A172 (cell line): ENCODE measurements at places on chromosomes 2 and 18. TPM values are rescaled to one million over a fixed set of nuclear protein-coding genes. Genes with fewer than 3 reads are reported as not detected.

DNA sequence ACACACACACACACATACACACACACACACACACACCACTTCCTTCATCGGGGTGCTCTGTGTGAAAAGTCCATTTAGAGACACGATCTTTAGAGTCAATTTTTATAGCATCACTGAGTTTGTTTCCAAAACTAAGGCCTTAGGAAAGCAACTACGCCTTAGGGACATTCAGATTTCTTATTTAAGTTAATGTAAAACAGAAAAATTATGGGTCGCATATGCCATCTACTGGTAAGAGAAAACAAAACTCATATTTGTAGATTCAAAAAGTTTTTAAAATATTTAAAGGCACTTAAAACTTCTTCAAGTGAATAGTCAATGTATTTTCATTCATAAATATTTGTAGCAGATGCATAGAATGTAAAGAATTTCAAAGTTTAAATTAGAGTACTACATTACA lies 166.2 kb downstream of the ATAD2B start:
- DNase-seq = peak; percentile 9

GRCh38 chr2:8514796-8515758 lies 166.8 kb upstream of the ID2 start:
- DNase-seq = no peak

DNA sequence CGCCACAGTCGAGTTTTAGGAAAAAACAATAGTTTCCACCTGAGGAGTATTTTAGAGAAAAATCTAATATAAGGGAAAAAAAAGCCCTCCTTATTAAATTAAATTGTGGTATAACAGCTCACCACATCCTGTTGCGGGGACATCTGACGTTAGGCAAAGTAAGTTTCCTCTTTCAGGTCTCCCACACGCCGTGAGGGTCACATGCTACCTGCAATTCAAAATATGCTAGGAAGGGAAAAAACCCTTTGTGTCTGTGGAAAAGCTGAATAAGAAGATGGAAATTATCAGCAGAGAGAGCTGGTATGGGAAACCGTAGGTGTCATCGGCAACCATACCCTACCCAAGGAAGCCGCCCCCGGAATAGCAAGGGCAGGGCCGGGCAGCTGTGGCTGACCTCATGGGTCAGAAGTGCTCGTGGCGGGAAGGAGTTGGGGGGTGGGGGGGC lies 128.0 kb downstream of the NFATC1 start:
- DNase-seq = peak; percentile 33

- DNase-seq = no peak
These were observed 11.7 kb upstream of the ELAC1 start for GRCh38 chr18:50956116-50956515.

TXNDC2 gene
- total RNA-seq = 0.05 and 0.26 TPM in 2 replicates

GRCh38 chr2:9434489-9434888 lies 11.0 kb downstream of the CPSF3 start:
- no peak for DNase-seq

DNA sequence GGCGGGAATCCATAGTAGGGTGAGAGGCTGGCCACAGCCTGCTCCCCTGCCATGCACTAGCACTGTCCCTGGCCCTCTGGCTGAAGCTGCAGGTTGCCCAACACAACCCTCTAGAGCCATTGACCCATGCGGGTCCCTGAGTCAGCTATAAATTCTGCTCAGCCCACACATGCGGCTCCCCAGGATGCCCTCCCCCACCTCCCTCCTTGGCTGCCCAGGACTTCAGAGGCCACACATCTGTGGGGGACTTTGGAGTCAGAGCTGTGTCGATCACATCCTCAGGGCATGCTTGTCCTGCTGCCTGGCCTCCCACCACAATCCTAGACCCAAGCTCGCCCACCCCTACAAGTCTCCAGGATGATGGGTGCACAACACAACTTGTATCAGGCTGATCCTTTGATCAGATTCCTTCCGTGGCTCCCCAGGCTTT lies 97.0 kb downstream of the TFCP2L1 start:
- no peak for DNase-seq

- DNase-seq = no peak
These were observed 268.5 kb upstream of the ZSWIM2 start for GRCh38 chr2:187117483-187117882.

GRCh38 chr2:183034806-183035205 lies 3.5 kb downstream of the NCKAP1 start:
- no peak for DNase-seq

- no peak for DNase-seq
These were observed 14.5 kb upstream of the DRC1 start for GRCh38 chr2:26387189-26387588.

- no peak for DNase-seq
These were observed 44.0 kb downstream of the CYP26B1 start for GRCh38 chr2:72103690-72104089.

DNA sequence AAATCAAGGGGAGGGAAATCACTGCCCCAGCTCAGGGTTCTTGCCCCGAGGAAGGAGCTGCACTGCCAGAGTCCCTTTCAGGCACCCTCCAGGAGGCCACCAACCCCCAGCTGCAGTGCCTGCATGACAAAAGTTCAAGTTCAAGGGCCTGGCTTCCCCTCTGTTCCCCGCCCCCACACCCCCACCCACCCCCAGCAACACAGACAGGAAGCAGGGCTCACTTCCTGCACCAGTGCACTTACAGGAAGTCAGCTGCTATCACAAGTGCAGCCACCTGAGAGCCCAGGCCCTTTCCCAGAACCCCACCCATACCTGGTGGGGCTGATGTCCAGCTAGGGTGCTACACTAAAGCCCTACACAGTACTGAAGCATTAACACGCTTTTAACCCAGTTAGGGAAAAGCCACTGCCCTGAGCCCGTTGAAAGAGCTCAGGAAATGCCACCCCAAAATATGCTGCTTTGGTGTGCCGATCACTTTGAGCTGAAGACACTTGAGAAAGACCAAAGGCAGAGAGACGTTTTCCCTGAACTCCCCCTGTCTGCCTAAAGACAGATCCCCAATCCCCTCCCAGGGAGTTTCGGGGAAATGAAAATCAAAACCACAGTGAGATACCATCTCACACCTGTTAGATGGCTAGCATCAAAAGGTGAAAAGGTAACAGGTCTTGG lies 109.9 kb upstream of the CAB39 start:
- DNase-seq = no peak

TDRD15 gene
- not detected in 2 replicates for total RNA-seq

DNA sequence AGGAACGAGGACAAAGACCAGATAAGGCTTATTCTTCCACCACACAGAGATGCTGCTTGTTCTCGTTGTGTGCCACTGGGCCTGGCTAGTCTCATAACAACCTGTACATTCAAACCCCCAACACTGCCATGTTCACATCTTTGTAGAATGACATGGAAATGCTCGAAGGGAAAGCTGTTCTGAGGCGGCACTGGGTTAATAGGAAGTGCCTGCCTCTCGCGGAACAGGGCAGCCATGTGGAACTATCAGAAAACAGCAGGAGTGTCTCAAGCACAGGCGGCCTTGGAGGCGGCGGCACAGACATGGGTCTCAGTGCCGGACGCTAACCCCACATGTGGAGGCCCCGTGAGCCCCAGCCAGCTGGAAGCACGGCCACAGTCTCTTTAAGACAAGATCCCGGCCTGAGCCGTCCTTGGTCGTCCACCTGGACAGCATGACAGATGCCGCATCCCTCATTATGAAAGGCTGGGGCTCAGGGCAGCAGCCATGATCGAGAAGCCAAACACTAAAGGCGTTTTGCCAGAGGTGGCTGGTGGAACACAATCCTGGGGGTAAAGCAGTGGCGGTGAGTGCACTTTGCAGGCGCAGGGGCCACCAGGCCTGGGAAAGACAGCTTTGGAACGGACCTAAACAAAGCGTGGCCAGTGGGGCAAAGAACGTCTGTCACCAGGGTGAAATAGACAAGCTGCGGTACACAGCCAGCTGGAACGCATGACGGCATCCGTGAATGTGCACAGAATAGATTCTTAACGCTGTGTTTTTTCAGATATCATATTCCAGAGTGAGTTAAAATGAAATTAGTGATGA lies 161.0 kb downstream of the HDAC4 start:
- no peak for DNase-seq

EGR4 gene
- not detected in 2 replicates for total RNA-seq

DNA sequence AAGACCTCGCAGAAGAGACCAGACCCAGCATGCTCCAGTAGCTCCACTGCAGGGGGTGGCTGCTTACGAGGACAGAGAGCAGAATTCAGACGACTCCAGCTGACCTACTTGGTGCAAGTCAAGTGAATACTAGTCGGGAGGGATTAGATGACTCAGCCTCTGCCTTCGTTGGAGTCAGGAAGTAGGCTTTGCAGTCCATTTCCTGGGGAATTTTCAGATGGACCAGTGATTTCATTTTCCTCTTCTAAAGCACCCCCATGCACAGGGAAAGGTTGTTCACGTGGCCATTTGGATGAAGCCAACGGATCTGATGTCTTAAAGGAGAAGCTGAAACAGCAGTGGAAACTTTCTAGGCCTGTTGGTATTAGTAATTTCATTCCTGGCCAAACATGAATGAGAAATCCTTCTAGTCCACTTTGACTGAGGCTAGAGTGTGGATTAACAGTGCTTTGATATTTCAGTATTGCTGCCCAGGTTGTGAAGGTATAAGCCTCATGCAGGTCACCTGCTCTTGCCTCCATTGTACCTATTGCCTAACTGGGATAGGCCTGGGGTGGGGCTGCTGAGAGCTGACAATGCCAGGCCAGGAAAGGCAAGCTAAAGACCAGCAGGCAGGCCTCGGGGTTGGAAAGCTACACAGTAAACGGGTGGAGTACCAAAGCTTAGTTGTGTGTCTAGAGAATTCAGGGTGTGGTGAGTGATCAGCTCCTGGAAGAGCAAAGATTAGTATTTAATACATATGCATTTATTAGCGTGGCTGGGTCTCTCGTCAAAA lies 117.6 kb upstream of the FOSL2 start:
- DNase-seq = peak; percentile 100

GRCh38 chr18:38402509-38402908 lies 836.9 kb upstream of the CELF4 start:
- DNase-seq = no peak

- no peak for DNase-seq
These were observed 157.2 kb downstream of the MAP2 start for GRCh38 chr2:209581040-209581439.

GRCh38 chr2:27262379-27263286 lies at the start of gene SLC30A3:
TSS of gene SLC30A3 (minus strand) at chr2:27263047. CDS start at chr2:27262906, 141 bp downstream.
- DNase-seq = peak; percentile 47

- peak; percentile 33 for DNase-seq
These were observed 17.5 kb downstream of the STAT1 start for GRCh38 chr2:190996338-190996946.

SMAD2 gene
- 88.1 and 105 TPM in 2 replicates for total RNA-seq

GRCh38 chr2:140057928-140058327 lies 1277.7 kb upstream of the NXPH2 start:
- DNase-seq = no peak

DNA sequence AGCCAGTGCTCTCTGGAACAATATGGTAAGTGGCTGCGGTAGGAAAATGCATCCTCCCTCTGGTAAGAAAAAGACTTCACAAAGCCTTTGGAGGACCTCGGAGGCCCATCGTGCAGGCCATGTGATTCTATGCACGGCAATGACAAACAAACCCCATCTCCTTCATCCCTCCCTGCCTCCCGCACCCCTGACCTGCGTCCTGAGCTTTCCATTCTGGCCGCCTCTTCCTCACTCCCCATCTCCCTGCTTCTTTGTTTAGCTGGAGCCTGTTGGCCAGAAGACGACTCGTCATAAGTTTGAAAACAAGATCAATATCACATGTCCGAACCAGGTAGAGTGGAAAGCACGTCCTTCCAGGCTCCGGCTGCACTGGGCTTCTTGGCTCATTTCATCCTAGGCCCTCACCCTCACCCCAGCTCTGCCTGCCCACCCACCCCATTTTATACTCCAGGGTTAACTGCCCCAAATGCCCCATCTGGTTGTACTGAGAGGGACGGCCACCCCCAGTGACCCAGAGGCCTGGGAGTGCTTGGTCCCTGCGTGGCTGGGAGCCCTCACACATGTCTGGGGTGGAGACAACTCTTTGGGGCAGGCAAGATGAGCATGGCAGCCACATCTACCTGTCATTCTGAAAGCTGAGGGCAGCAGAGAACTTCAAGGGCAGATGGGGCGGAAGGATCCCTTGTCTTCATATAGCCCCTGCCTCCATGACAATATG lies 94.0 kb downstream of the PLB1 start:
- DNase-seq = no peak

- no peak for DNase-seq
These were observed 129.5 kb downstream of the MTCL1 start for GRCh38 chr18:8834881-8835280.

GRCh38 chr2:85390941-85391669 lies 19.1 kb downstream of the CAPG start:
- no peak for DNase-seq

DNA sequence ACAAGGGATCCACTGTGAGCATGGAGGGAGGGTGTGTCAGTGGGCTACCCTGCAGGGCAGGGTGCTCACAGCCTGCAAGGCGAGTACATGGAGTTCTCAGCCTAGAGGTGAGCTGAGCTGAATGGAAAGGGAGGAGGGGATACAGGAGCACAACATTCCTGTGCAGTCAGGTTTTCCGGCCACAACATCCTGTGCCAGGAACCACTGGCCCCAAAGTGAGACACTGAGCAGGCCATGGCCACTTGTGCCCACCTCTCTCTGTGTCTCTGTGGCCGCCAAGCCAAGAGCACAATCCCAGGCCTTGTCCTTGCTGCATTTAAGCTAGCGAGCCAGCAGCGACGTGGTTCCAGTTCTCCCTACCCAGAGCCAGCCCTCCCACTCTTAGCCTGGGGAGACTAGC lies 6.1 kb downstream of the DOK1 start:
- DNase-seq = peak; percentile 59

ANKRD53 gene
- not detected in 2 replicates for total RNA-seq

- no peak for DNase-seq
These were observed 136.4 kb downstream of the ZNF407 start for GRCh38 chr18:74734013-74734444.
